HFFc6 (cell line): ENCODE measurements at places on chromosomes 2 and 18. TPM values are rescaled to one million over a fixed set of nuclear protein-coding genes. Genes with fewer than 3 reads are reported as not detected.

The GCA gene
- 0.24 TPM in 1 of 3 replicates, not detected in the others for total RNA-seq

The CREG2 gene
- not detected in 3 replicates for total RNA-seq

The RFX8 gene
- 2.8 to 6.0 TPM (median 5.3 TPM) in 3 replicates for total RNA-seq

The ZNF396 gene
- 0.15 to 0.60 TPM (median 0.26 TPM) in 3 replicates for total RNA-seq

The BUB1 gene
- 21.4 to 51.0 TPM (median 38.8 TPM) in 3 replicates for total RNA-seq

The UPP2 gene
- not detected in 3 replicates for total RNA-seq

The DLX1 gene
- 8.2 to 12.5 TPM (median 11.0 TPM) in 3 replicates for total RNA-seq

The SUMO1 gene
- total RNA-seq, result 141 to 155 TPM (median 141 TPM) in 3 replicates

The CSRNP3 gene
- total RNA-seq, result 0.59 TPM in 1 of 3 replicates, not detected in the others

The MC2R gene
- not detected in 3 replicates for total RNA-seq

The DHRS9 gene
- not detected in 3 replicates for total RNA-seq

The SERPINB4 gene
- total RNA-seq, result not detected in 2 replicates

The CXCR1 gene
- not detected in 3 replicates for total RNA-seq

The NPPC gene
- total RNA-seq, result not detected in 2 replicates

The PROKR1 gene
- total RNA-seq, result not detected in 3 replicates

The POU3F3 gene
- total RNA-seq, result not detected in 3 replicates

The GLI2 gene
- 37.9 to 45.6 TPM (median 41.2 TPM) in 3 replicates for total RNA-seq

The DGKD gene
- 9.3 and 10.9 TPM in 2 replicates for total RNA-seq

The MOCOS gene
- total RNA-seq, result 2.1 to 3.1 TPM (median 2.6 TPM) in 3 replicates

The ARHGEF4 gene
- 0.94 to 1.5 TPM (median 1.2 TPM) in 3 replicates for total RNA-seq

The IL36G gene
- total RNA-seq, result not detected in 2 replicates
